Mesothelial cell of epicardium (in vitro differentiated cells): ENCODE measurements at places on chromosomes 5 and 9.
A peak's percentile ranks its signal among the peaks of the same experiment; 100 is the strongest.

- DNase-seq: no peak
Measured at GRCh38 chr5:1281038-1281882, 13.6 kb downstream of the TERT start.

- no peak for DNase-seq
Measured at GRCh38 chr5:7622498-7622897, 226.6 kb downstream of the ADCY2 start.

- DNase-seq: no peak
Measured at GRCh38 chr9:130204341-130204740, 32.1 kb downstream of the NCS1 start.

GRCh38 chr5:270340-270739 lies 1.1 kb upstream of the PDCD6 start:
- no peak for DNase-seq

- no peak for DNase-seq
Measured at GRCh38 chr9:113645978-113646253, 182.4 kb downstream of the RGS3 start.

GRCh38 chr5:113043491-113043931 lies 66.9 kb downstream of the DCP2 start:
- peak; percentile 64 for DNase-seq

DNA sequence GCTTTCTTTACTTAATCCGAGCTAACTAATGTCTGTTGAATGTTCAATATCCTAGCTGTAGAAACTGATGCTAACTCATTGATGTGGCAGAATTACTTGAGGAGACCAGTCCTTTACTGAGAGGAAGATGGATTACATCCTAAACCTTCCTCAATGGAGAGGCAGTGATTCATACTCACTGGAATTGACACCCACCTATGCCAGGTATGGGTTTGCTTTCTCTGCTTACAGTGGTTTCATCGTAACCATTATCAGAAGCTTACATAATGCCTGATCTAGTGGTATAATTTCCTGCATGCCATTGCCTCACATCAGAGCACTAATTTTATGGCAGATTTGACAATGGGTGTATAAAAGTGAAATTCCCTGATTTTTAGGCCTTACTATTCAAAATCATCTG lies 384.7 kb downstream of the ANXA1 start:
- DNase-seq: no peak

- no peak for DNase-seq
Measured at GRCh38 chr5:143433670-143434069, 30.2 kb upstream of the NR3C1 start.

GRCh38 chr9:35042081-35042604 lies 30.3 kb downstream of the VCP start:
- no peak for DNase-seq

- DNase-seq: no peak
Measured at GRCh38 chr9:19934301-19934871, 145.5 kb upstream of the SLC24A2 start.

DNA sequence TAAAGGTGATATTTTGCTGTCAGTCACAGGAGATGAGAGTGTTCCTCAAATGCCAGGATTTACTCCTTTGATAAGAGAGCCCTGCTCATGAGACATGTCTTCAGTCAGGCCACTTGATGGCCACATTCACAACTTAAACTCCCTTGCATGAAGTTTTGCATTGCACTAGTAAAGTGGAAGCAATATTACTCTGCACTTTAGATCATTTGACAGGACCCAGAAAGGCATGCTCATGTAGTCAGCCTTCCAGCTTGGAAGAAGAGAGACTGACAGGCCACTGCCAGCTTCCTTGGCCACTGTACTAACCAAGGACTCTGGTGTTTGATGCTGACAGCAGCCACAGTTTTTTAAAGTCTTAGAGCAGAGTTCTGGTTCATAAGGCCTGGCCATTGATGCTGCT lies 42.6 kb downstream of the NPR3 start:
- no peak for DNase-seq

- no peak for DNase-seq
Measured at GRCh38 chr5:1108023-1108864, 3.6 kb downstream of the SLC12A7 start.

DNA sequence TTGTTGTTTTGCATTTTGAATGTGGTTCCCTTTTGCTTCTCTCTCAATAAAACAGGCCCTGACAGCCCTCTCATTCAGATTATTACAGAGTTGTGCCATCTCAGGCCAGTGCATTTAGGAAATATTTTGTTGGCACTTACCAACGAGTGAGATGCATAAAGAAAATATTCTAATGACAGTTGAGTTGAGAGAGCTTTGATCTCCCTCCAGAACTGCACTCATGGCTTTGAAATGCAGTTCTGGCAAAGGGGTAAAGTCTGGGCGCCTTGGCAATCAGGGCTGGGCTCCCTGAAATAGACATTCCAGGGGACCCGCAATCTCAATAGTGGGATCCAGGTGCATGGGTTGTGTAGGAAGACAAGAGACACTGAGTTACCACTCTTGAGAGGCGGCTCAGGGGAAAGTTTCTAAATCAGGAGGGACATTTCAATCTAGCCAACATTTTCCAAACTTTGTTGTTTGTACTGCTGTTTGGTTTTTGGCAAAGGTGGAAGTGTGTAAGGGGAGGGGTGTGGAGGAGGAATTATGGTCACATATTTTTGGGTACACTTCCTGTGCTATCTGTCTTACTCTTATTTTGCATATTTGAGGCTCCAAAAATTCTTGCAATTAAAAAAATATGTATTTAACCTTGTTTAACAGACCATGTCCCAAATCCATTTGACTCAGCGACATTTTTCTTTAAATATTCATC lies 48.8 kb downstream of the PAPPA start:
- DNase-seq: no peak

- no peak for DNase-seq
Measured at GRCh38 chr5:103340717-103341388, 82.3 kb downstream of the MACIR start.

DNA sequence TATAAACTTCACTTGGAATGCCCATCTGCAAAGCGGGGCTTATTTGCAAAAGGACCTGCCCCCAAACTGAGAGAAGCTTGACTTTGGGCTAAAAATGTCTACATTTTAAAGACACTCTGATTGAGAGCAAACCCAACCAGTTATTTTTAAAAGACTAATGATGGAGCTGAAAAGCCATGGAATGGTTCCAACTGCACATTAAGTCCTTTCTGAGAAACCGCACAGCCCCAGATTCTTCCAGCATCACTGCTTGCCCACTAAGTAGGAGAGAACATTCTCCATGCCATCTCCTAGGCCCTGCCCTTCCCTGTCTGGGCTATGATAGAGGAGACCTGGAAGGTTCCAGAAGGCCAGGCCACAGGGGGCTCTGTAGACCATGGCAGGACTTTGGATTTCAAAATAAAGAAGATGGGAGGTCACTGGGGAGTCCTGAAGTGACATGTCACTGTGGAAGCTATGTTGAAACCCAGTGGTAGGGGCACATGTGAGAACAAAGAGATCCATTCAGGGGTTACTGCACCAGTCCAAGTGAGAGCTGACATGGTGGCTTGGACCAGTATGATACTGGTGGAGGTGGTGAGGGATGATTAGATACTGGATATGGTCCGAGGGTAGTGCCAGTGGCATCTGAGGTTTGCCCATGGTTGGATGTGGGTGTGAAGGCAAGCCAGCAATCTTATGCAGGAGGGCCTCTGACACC lies 179.2 kb downstream of the DAB2IP start:
- no peak for DNase-seq

DNA sequence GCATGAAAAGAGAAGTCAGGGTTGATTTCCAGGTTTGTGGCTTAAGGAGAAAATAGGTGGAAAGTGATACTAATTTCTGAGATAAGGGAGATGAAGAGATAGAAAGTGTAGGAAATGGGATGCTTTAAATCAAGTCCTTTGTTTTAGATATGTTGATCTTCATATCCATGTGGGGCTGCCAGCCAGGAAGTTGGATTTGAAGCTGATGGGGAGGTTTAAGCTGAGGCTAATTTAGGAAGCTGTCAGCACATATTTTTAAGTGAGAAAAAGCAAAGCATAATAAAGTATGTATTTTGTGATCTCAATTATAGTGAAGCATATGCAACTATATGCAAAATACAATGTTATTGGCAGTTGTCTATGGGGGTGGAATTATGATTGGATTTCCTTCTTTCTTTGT lies 428.4 kb downstream of the CSNK1G3 start:
- no peak for DNase-seq

DNA sequence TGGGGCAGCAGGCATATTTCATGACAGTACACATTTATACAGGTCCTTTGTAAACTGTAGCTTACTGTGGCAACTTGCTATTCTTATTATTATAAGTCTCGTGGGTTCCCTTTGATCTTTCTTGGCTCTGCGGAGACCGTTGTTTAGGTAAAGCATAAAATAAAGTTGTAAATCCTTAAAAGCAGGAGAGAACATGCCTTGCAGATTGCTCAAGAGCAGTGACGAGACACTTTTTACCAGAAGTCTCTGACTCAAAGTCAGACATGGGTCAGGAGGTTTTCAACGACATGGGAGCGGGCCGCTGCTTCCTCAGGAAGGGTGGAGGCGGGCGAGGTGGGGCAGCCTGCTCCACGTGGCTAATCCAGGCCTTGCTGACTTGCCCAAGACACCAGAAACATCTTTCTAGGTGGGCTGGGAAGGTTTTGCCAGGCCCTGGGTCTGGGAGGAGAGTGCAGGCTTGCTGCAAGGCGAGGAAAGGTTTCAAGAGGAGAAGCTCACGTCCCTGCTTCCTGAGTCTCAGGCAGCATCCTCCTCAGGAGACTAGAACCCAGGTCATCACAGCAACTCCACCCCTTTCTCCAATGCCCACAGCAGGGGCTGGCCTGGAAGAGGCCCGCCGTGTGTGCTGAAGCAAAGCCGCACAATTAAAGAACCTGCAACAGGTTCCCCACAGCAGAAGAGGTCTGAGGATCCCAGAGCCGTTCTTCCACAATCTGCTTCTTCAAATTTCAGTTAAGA lies 6.5 kb downstream of the TBC1D2 start:
- DNase-seq: no peak

GRCh38 chr5:117486261-117486660 lies 911.6 kb upstream of the SEMA6A start:
- DNase-seq: no peak

- no peak for DNase-seq
Measured at GRCh38 chr5:37875051-37875787, 35.4 kb upstream of the GDNF start.

DNA sequence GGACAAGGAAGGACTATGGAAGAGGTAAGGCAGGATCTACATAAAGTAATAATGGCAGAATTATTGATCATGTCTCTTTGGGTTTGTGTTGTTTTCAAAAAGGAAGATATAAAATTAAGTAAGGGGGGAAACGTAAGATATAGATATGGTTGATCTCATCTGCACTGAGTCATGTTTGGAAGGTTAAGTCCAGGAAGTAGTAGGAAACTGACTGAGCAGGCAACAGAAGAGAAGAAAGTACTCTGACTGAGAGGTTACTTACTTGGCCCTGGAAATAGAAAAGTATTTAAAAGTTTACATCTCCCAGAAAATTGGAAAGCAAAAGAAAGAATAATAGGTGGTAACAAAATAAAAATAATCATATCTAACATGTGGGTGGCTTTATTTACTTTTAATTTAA lies 405.3 kb upstream of the RGMB start:
- no peak for DNase-seq
